ENCODE measurements at places on chromosomes 4 and X.

GRCh38 chrX:54042609-54043021 is 1.7 kb downstream of the PHF8 start:
- DNase-seq = peak; percentile 44

DNA sequence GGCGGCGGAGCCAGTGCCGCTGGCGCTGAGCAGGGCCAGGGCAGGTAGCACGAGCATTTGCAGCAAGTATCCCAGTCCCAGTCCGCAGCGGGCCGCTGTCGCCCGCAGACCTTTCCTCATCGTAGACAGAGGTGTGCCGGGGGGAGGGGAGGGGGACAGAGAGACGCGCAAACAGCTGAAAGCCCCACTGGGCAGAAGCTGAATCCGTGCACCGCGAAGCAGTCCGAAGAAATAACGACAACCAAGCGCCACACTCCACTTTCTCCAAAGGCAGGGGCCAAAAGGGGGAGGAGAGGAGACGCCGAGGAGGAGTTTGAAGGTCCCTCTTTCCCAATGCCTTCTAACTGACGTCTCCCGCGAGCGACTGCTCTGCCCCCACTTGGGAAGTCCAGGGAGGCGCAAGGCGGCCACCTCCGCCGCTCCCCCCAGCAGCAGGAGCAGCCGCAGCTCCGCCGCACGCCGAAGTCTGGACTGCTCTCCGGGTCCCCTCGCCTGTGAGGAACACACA is at the start of gene UNC5C:
Gene UNC5C, minus strand, starts transcription at position 236 of the 508 bp plus-strand sequence.
- DNase-seq = no peak

GRCh38 chr4:103424853-103425252 is 226.7 kb upstream of the CENPE start:
- no peak for DNase-seq

DNA sequence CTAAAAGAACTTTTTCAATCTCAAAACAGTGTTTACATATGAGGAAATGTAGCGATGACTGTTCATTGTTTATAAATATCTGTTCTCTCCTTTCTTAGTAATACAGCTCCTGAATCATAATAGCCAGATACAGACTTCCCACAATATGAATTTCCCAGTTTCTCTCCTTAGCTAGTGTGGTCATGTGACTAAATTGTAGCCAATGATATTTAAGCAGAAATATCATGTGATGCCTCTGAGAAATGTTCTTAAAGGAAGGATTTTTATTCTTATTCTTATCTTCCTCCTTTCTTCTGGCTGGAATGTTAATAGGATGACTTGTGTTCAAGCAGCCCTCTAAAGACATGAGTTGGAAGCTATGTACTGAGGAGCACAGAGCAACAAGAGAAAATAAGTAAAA is 383.7 kb upstream of the ATOH1 start:
- DNase-seq = no peak

DNA sequence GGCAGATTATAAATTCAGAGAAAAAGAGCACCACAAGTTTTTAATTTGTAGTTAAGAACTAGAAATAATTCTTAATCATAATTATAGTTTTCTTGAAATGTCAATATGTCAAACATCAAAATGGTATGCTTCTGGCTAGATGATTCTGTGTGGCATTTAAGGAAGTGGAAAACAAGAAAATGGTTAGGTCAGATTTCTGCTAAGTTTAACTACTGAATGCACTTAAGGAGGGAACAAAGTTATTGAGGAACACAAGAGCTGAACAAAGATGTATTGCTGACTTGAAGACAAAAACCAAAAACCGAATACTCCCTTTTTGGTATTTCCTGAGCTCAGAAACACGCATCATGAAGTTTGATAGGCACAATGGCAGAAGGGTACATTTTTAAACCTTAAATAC is 58.7 kb upstream of the GPR34 start:
- DNase-seq = no peak

- DNase-seq = no peak
Measured at GRCh38 chr4:12723849-12724447, 760.2 kb downstream of the RAB28 start.

DNA sequence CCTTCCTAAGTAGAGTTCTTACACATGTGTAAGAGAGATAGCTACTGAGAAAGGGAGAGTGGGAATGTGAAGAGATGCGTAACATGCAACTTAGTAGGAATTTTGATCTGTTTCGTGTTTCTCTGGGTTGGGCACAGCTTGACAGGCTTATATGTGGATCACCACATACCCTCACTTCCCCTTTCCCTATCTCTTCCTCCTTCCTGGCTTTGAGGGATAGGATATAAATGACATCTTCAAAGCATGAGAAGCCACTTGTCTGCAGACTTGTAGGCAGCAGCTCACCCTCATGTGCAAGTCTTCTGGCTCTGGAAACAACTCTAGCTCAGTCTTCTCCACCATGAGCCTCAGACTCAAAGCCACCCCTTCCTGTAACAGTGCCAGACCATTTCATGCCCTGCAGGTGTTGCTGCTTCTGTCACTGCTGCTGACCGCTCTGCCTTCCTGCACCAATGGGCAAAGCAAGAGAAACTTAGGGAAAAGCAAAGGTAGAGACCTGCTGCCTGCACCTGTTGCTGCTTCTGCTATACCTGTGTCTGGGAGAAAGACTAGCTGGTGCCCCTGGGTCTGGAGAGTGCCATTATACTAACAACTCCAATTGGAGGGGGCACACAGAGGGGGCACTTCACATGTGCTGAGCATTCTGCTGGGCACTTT is 5.4 kb upstream of the PF4V1 start:
- DNase-seq = no peak

DNA sequence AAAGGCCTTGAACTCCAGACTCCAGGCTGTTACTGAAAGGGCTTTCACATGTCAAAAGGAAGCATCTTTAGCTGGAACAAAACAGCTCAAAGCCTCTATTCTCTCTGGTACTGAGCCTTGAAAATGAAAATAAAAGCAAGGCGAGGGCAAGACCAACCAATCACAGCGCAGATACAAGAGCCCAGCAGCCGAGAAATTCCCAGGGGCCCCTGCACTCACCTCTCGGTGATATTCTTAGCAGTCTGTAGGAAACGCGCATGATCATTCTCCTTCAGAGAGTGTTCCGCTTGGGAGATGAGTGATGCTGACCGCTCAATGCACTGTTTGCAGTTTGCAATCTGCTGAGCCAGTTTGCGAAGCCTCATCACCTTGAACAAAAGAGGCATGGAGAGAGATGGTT is 138.1 kb downstream of the MID1 start:
- DNase-seq = no peak

- peak; percentile 77 for DNase-seq
Measured at GRCh38 chrX:149539283-149540130, 1.3 kb upstream of the EOLA1 start.

DNA sequence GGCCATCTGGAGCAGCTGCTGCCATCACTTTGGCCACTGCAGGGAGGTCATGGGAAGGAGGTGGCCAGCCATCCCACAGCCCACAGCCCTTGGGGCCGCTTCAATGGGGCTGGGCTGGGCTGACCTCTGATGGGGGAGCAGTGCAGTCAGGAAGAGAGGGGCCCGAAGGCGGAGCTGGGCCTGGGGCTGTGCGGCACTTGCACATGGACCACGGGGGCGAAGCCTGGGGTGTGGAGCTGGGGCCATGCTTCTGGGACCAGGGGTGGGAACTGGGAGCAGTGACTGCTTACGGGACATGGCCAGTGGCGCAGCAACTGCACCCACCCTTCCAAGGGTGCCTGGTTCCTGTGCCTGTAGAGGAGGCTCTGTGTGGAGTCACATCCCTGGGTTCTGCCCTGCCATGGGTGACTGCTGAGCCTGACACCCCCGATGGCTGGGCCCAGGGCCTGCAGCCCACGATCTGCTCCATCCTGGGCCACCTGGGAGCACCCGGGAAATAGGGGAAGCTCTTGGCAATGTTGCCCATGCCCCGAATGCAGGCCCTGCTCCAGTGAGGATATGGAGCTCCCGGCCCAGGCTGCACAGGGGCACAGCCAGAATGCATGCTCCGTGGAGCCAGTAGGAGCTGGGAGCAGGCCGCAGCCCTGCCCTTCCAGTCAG is 22.4 kb upstream of the SULT1B1 start:
- no peak for DNase-seq

DNA sequence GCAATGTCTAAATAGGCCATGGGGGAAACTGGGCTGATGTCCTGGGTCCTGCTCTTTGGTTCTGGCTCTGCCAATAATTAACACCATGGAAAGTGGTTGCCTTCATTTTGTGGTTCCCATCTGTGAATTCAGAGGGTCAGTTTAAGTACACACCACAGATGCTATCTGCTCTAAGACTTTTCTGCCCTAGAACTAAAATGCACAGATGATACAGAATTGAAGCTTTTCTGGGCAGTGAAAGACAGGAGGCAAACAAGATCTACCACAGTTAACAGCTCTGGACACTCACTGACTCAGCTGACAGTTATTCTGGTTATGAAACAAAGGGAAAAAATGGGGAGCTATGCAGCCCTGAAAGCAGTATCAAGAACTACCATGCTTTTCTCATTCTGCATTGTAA is 37.3 kb downstream of the APBB2 start:
- DNase-seq = no peak

DNA sequence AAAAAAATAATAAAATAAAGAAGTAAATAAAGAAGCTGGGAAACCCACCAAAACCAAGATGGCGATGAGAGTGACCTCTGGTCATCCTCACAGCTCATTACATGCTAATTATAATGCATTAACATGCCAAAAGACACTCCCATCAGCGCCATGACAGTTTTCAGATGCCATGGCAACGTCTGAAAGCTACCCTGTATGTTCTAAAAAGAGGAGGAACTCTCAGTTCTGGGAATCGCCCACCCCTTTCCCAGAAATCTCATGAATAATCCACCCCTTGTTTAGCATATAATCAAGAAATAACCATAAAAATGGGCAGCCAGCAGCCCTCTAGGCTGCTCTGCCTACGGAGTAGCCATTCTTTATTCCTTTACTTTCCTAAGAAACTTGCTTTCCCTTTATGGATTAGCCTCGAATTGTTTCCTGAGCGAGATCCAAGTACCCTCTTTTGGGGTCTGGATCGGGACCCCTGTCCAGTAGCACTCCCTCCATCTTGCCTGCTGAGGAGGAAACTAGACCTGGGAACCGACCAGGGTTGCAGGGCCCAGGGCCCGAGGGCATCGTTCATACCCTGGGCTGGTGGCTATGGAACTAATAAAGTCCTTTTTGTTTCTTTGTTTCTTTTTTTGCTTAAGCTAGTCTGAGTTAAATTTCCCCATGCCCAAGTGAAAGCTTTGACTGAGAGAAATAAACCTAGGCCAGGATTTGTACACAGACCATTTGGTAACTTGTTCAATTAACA is 30.9 kb downstream of the HTT-AS start:
- DNase-seq = no peak

DNA sequence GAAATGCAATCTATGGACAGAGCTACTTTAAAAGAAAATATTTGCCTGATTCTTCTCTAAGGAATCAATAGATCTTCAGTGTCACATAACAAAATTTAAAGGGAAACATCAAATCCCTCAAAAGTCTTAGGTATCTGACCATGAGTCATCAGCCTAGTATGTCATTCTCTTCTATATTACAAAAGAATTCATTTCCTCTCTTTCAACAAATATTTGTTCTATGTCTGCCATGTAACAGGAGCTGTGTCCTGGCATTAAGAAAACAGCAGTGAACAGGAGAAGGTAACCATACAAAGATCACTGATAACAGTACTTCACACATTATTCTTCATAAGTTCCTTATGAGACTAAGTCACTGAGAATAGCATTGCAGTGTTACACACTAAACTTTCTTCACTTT is 243.6 kb upstream of the DKK2 start:
- no peak for DNase-seq

GRCh38 chrX:153878345-153878744 is 7.6 kb downstream of the L1CAM start:
- DNase-seq = no peak

- no peak for DNase-seq
Measured at GRCh38 chr4:16652732-16653305, 245.6 kb downstream of the LDB2 start.

GRCh38 chr4:89055157-89056080 is 1.6 kb downstream of the FAM13A start:
- DNase-seq = no peak

- no peak for DNase-seq
Measured at GRCh38 chrX:103453655-103454054, 65.6 kb downstream of the RAB40A start.

- DNase-seq = no peak
Measured at GRCh38 chr4:152651473-152652060, 28.2 kb downstream of the TMEM154 start.

- DNase-seq = no peak
Measured at GRCh38 chr4:37968747-37969146, 8.5 kb downstream of the PTTG2 start.

GRCh38 chr4:142130666-142131065 is 494.3 kb downstream of the IL15 start:
- DNase-seq = no peak

DNA sequence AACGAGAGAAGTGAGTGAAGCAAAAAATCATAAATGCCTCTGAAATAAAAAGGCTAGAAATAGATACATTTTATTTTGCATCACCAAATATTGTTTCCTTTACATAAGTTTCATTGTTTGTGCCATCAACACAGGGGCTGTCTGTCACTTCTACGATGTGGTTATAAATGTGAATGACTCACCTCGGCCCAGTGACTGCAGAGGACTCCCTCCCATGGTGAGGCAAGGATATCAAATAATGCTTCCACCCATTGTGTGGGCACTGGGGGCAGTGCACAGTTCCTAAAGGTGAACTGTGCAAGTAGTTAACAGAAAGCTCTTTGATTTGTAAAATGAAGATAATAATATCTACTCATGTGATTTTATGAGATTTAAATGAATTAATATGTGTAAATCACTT is 230.3 kb upstream of the NEIL3 start:
- no peak for DNase-seq

DNA sequence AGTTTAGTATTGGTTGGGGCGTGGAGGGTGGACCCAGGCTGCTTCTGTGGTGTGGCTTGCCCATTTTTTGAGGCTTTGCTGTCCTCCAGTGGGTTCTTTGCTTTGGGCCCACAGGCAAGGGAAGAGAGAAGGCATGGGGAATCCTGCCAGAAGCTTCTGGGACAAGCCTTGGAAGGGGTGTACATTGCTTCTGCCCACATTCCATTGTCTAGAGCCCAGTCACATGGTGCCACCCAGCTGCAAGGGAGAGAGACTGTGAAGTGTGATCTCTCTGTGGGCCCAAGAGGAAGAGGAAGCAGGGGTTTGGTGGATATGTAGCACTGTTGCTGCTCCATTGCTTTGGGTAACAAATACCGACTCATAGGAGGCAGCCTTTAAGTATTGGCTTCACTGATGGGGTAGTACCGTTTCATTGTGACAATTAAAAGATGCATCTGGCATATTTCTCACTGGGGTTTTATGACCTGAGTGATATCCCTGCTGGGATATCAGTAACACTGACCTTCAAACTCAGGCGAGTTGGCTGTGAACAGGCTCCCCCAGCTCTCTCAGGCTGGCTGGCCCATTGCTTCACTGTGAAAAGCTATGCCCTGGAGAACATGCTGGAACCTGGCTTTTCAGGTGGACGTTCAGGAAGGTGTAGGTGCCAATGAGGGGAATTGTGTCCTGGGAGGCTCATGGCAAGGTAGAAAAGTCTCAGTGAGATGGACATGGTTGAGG is 85.9 kb downstream of the CLDN34 start:
- DNase-seq = no peak

DNA sequence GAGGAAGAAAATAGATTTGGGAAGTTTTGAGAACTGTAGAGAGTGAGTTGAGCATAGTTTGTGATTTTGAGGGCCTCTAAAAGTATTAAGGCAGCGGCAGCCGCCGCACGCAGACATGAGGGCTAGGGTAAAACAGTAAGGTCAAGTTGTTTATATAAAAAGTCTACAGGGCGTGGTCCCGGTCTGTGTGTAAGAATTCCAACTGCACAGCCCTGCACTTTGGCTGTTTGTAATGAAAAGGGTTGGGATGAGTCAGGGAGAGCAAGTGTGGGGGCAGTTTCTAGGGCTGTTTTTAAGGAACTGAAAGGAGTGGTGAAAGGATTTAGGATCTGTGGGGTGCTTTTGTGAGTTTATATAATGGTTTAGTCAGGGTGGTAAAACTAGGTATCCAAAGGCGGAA is 55.0 kb downstream of the BEX3 start:
- no peak for DNase-seq
